ENCODE measurements at places on chromosomes 11 and 22. TPM values are rescaled to one million over a fixed set of nuclear protein-coding genes. Genes with fewer than 3 reads are reported as not detected.

The DMC1 gene
- total RNA-seq: not detected

The FOXRED1 gene
- total RNA-seq: 22.9 TPM

The CECR2 gene
- not detected for total RNA-seq

The SLC15A3 gene
- total RNA-seq: 27.7 TPM

The GNG3 gene
- total RNA-seq: not detected

The MYO7A gene
- total RNA-seq: 22.7 TPM

DNA sequence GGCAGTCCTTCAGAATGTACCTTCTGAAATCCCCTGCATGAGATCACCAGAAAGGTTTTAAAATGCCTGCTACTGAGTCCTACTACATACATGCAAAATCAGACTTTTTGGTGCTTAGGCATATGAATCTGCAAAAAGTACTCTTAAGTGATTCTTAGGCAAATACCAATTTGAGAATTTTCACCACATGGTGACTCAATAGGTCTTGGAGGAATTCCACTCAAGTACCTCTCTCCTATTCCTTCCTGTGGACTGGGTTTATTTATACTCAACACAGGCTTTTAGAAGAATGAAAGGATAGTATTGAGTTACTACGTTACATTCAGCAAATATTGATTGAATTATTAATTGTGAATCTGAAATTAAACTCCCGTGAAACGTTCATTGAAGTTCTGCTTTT, 223.9 kb downstream of the CNTN5 start:
- H3K4me1 ChIP-seq: no peaks in the 10 kb centered on the region
- no peak overlapping the region for H3K4me3 ChIP-seq
- no peaks in the 10 kb centered on the region for H3K36me3 ChIP-seq
- H3K27me3 ChIP-seq: no peaks in the 10 kb centered on the region

DNA sequence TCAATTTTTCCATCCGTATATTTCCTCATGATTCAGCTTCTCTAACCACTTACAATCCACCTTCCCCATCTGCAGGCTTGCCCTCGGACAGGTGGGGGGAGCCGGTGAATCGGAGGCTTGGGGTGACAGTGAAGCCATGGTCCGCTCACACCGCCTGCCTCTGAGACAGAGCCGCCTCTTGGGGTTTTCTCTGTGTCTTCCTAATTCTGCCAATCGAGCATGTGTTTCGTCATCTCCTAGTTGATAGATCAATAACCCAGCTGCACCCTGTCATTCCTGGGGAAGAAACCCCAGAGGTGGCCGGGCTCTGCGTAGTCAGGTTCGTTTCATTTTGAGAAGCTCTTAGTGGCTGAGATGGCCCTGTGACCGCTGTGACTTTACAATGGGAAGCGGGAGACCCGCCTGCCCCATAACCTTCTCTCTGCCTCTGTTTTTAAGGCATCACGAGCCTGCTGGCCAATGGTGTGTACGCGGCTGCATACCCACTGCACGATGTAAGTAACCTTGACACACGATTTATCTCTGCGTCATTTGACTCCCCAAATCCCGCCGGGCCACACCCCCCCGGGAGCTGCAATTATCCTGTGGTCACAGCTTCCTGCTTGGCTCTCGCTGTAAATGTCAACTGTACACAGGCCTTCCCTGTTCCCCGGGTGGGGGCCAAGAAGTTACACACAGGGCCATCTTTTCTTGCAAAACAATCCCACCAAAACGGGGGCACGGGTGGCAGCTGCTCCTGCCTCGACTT, 33.3 kb downstream of the ANO1 start:
- H3K27ac ChIP-seq: peak overlapping the region; percentile 25
- H3K4me3 ChIP-seq: no peak overlapping the region

GRCh38 chr11:1942558-1943260, 4.4 kb upstream of the MRPL23 start:
- H3K27ac ChIP-seq: no peak overlapping the region
- no peak overlapping the region for H3K4me3 ChIP-seq
- H3K27me3 ChIP-seq: no peaks in the 10 kb centered on the region

GRCh38 chr11:88377646-88378045, 40.1 kb upstream of the CTSC start:
- no peaks in the 10 kb centered on the region for H3K4me1 ChIP-seq
- DNase-seq: no peak
- H3K27ac ChIP-seq: no peak overlapping the region
- no peaks in the 10 kb centered on the region for H3K27me3 ChIP-seq
- no peak overlapping the region for H3K4me3 ChIP-seq

DNA sequence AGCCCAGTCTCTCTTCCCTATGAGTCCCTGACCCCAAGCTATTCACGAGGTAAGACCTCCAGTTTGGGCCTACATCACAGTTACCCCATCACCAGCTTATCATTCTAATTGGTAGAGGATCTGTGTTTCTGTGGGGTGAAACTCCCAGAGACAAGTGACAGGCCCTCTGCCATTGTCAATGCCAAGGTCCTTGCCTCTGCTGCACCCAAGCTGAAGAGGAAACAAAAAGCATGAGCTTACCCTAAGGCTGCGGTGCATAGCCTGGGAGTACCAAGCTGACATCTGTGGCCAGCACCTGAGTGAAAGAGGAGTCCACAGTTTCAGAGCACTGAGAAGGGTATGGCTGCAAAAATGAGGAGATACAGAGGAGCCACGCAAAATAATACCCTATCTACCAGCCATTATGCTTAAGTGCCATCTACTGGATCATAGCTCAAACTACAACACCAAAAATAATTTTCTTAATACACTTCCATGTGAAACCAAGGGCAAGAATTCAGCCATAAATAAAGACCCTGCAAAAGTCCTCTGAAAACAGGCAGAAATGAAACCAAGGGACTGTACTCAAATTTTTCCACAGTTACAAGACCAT, 62.3 kb upstream of the ANO5 start:
- H3K27ac ChIP-seq: no peak overlapping the region
- H3K4me1 ChIP-seq: no peaks in the 10 kb centered on the region
- no peak for DNase-seq

- no peaks in the 10 kb centered on the region for H3K36me3 ChIP-seq
- DNase-seq: no peak
- H3K4me1 ChIP-seq: peaks cover 5% of the 10 kb centered on the region
- no peak overlapping the region for H3K4me3 ChIP-seq
Measured at GRCh38 chr22:40036591-40037225, 42.0 kb downstream of the FAM83F start.

DNA sequence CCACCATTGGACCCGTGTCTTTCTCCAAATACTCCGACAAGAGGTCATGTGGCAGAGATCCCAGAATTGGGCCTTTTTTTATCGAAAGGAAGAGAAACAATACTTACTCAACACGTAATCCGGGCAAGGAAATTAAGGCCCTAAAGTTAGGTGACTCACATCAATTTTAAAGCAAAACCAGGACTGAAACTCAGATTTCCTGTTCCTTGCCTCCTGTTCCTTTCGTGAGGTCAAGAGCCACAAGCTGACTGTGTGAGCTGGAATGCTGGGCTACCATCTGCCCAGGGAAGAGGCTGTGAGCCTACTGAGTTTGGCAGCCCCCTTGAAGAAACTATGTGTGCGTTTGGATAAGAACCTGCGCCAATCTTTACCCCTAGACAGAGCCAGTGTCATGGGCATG, 27.1 kb upstream of the MRGPRX2 start:
- no peaks in the 10 kb centered on the region for H3K27me3 ChIP-seq
- no peaks in the 10 kb centered on the region for H3K36me3 ChIP-seq
- no peak for DNase-seq
- no peak overlapping the region for H3K27ac ChIP-seq

DNA sequence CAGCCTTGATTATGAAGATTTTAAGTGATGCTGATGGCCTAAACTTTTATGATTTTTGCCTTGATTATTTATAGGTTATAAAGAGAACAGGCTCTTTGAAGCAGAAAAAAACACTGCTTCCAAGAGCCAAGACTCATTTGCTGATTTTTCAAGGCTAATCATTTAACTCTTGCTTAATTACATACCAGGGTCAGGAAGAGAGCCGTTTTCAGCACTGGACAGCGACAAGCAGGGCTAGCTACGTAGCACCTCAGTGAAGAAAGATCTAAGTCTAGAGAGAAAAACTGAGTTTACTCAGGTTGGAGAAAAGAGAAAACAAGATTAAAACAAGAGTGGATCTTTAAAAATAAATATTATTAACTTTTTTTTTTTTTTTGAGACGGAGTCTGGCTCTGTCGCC, 615.4 kb upstream of the B3GAT1 start:
- H3K4me1 ChIP-seq: no peaks in the 10 kb centered on the region
- H3K27me3 ChIP-seq: no peaks in the 10 kb centered on the region
- H3K4me3 ChIP-seq: no peak overlapping the region
- no peak overlapping the region for H3K27ac ChIP-seq
- no peak for DNase-seq

DNA sequence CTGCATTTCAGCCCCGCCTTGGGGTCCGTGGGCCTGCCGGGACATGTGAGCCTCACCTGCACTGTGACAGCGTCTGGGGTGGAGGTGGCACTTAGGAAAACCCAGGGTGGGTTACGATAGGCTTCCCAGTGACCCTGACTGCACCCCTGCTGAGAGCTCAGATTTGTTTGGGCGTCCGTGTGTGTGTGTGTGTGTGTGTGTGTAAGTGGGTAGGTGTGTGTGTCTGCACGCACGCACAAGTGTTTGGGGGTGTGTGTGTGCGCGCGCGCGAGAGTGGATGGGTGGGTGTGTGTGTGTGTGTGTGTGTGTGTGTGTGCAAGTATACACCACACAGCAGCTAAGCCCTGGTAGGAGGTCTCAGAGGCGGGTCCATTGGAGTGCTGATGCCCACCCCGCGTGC, 12.1 kb upstream of the ARHGAP8 start:
- H3K36me3 ChIP-seq: no peaks in the 10 kb centered on the region
- DNase-seq: no peak
- no peaks in the 10 kb centered on the region for H3K4me1 ChIP-seq
- no peaks in the 10 kb centered on the region for H3K27me3 ChIP-seq
- H3K27ac ChIP-seq: no peak overlapping the region
- no peak overlapping the region for H3K4me3 ChIP-seq

DNA sequence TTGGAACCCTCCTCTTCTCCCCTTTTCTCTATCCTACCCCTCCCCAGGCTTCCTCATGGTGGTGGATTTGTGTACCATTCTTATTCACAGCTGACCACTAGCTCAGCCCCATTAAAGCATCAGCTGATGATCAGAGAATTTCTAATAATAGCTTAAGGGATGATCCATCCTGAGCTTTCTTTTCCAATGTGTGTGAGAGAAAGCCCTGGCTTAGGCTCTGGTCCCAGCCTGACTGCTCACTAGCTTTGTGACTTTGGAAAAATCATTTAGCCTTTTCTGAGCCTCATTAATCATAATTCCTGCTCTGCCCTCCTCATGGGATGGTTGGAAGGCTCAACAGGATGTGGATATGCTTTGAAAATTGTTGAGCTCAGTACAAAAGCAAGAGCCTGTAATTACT, 26.3 kb upstream of the CCDC90B start:
- H3K4me3 ChIP-seq: no peak overlapping the region
- H3K27me3 ChIP-seq: no peaks in the 10 kb centered on the region
- no peaks in the 10 kb centered on the region for H3K4me1 ChIP-seq

- peak overlapping the region; percentile 93 for H3K4me3 ChIP-seq
- H3K27me3 ChIP-seq: no peaks in the 10 kb centered on the region
- no peak for DNase-seq
- peaks cover 5% of the 10 kb centered on the region for H3K36me3 ChIP-seq
- H3K27ac ChIP-seq: peak overlapping the region; percentile 73
Measured at GRCh38 chr11:61392981-61393595, 701 bp downstream of the TMEM216 start.

- DNase-seq: no peak
- H3K36me3 ChIP-seq: peaks cover 5% of the 10 kb centered on the region
- H3K27me3 ChIP-seq: no peaks in the 10 kb centered on the region
- H3K4me3 ChIP-seq: peak overlapping the region; percentile 98
- H3K27ac ChIP-seq: peak overlapping the region; percentile 99
Measured at GRCh38 chr22:19986011-19986409, 30.6 kb downstream of the ARVCF start.

DNA sequence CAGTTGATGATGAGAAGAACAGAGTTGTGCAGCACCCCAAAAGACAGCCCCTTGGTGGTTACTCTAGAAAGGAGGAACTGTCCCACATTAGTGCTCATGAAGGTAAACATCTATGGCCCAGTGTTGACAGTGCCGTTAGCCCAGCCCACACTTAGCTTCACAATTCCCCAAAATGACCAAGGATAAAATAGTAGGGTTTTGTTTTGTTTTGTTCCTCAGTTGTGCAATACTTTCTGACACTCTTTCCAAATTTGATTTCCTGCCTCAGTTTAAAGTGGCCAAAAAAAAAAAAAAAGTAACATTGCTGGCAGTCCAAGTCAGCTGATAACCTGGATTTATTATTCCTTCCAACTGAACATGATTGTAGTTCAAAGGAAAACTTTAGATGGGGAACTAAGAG, 269.4 kb downstream of the TMEM135 start:
- peak overlapping the region; percentile 20 for H3K27ac ChIP-seq
- peaks cover 19% of the 10 kb centered on the region for H3K4me1 ChIP-seq
- no peak overlapping the region for H3K4me3 ChIP-seq
- no peak for DNase-seq
- no peaks in the 10 kb centered on the region for H3K27me3 ChIP-seq
- no peaks in the 10 kb centered on the region for H3K36me3 ChIP-seq

DNA sequence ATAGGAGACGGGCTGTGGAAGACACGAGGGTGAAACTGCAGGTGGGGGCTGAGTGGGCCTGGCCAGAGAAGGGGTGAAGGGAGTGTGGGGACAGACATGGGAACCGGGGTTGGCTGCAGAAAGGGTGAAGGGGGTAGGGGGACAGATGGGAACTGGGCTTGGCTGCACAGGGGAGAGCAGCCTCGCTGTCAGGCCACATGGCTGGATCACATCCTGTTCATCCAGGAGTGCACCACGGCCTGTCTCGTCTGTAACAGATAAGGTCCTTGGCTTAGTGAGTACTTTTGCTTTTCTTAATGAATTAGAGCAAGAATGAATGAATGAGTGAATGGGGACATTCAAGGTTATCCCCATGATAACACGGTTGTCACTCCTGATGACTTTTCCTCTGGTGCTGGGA, 13.5 kb downstream of the FBLN1 start:
- no peak for DNase-seq
- peak overlapping the region; percentile 66 for H3K27ac ChIP-seq
- no peak overlapping the region for H3K4me3 ChIP-seq
- peaks cover 32% of the 10 kb centered on the region for H3K4me1 ChIP-seq

- H3K27ac ChIP-seq: no peak overlapping the region
- no peak overlapping the region for H3K4me3 ChIP-seq
- no peak for DNase-seq
- H3K36me3 ChIP-seq: no peaks in the 10 kb centered on the region
- no peaks in the 10 kb centered on the region for H3K4me1 ChIP-seq
Measured at GRCh38 chr11:75055511-75055910, 41.2 kb downstream of the OR2AT4 start.

- no peaks in the 10 kb centered on the region for H3K27me3 ChIP-seq
- H3K4me1 ChIP-seq: no peaks in the 10 kb centered on the region
- no peak overlapping the region for H3K4me3 ChIP-seq
- no peak overlapping the region for H3K27ac ChIP-seq
- H3K36me3 ChIP-seq: peaks cover 18% of the 10 kb centered on the region
- DNase-seq: no peak
Measured at GRCh38 chr22:17802822-17803221, 28.6 kb upstream of the BID start.

Data from thoracic aorta (tissue), 2 donors.